ENCODE measurements at places on chromosomes 11 and 22.

DNA sequence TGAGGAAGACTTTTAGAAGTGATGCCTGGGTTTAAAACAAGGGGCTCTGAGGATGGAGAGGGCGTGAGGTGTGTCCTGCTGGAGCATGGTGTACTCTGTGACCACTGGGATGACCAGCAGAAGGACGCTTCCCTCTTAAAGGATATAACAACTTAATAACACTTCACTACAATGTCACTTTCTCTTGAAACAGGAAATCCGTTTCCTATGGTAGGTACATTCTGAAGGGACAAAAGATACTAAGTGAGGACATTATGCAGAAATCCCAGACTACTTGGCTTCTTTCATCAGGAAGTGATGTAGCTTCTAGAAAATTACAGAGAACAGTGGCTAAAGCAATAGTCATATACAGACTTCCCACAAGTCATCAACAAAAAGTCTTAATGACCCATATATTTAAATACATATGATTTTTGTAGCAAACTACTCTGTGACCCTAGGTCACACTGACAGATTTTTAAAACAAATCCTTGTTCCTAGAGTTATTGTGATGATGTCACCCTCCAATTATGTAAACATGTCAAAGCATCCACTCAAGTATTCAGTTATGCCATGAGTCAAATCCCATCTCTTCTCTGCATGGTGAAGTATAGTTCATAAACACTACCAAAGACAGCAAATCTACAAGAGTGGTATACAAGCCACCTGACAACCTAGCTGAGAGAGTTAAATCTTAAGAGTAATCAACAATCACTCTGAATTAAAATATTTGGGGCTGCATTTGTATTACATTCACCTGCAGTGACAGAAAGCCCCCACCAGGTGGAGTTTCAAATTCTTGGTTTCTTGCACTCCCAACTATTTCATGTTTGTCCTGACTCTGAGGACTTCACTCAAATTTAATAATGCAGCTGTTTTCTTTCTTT is 32.8 kb downstream of the PITPNB start:
- no peak for DNase-seq

GRCh38 chr11:103903621-103904323 is 132.7 kb upstream of the DDI1 start:
- DNase-seq, result no peak

GRCh38 chr11:63997104-63997700 is 11.0 kb downstream of the OTUB1 start:
- no peak for DNase-seq

DNA sequence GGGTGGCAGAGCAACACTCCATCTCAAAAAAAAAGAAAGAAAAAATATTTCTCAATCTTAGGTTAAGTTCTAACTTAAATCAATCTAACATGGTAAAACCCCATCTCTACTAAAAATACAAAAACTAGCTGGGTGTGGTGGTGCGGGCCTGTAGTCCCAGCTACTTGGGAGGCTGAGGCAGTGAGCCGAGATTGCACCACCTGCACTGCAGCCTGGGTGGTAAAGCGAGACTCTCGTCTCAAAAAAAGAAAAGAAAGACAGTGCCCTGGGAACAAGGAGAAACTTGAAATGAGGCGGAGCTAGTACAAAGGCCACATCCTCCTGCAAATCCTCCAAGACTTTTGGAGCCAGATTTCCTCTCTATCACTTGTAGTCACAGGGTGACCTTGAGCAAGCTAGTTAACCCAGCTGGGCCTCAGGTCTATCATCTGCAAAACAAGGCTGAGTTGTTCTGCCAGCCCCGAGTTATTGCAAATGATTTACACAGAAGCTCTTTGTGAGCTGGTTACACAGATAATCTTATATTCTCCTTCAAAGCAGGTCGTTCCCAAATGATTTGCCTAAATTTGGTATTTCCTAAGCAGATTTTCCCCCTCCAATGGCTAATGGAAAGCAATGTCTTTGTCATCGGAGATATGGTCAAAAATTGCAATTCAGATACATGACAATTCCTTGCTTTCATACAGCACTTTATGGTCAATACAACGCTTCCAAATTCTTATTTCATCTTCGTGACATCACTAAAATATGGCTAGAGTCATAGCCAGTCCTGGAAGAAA is 1.9 kb downstream of the ANKRD54 start:
- no peak for DNase-seq

DNA sequence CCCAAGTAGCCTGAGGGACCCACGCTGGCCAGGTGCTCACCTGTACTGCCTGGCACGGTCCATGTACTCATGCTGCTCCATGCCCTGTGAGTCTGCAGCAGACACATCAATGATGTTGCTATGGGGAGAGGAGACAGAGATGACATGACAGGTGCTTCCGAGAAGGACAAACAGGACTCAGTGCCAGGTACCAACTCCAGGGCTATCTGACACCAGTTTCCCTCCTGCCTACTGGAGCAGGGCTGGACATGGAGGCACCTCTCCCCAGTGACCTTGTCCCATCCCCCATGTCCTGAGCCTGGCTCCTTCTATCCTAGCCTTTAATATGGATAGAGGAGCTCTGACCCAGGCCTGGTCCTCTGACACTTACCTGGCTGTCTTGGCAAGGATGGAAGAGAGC is 4.4 kb downstream of the LAMTOR1 start:
- no peak for DNase-seq

GRCh38 chr22:38956551-38956950 is 858 bp upstream of the APOBEC3A start:
- no peak for DNase-seq

- no peak for DNase-seq
Measured at GRCh38 chr22:36103891-36104290, 56.7 kb downstream of the APOL3 start.

GRCh38 chr22:21032037-21032867 is at the start of gene SLC7A4:
Gene SLC7A4 (minus strand): TSS chr22:21032561. CDS start chr22:21031812, 749 bp downstream.
- no peak for DNase-seq
